Tibial artery (tissue), 4 donors: ENCODE measurements at places on chromosomes 2 and 18.

DNA sequence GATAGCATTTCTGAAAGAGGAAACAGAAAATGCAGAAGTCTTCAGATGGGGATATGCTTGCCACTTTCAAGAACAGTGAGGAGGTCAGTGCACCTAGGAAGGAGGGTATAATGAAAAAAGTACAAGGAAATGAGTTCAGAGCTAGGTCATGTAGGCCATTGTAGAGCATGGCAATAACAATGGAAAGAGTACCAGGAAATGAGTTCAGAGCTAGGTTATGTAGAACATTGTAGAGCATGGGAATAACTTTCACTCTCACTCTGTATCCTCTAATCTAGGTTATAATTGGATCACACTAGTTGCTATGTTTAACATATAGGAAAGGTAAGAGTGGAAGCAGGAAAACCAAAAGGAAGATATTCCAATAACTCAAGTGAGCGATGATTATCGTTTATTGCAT is 12.3 kb downstream of the SCG2 start:
- DNase-seq = no peak

- no peak for DNase-seq
Observed at GRCh38 chr2:111981666-111982065, 73.4 kb upstream of the TMEM87B start.

GRCh38 chr2:128374001-128374710 is 55.5 kb upstream of the HS6ST1 start:
- peak; percentile 63 for DNase-seq

DNA sequence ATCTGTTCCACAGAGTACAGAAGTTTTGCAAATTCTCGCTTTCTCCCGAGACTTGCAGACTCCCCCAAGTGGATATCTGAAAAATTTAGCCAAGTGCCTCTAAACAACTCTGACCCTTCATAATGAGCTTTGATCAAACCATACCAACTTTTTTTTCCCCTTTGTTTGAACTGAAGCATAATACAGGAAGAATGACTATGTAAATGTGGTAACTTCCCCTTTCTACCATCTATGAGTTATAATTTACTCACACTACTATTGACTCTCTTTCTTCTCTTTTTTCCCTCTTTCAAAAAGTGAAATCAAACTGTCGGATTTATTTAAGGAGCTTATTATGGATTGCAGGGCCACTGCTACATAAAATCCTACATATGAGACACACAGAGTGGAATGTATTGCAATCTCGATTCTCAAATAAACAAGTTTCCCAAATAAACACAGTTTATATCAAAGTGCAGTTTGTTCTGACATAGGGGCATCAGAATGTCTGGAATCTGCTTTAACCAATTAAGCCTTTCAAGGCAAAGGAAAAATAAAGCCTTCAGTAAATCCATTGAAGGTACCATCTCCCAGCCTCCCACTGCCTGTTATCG is 1.4 kb upstream of the ZNF804A start:
- DNase-seq = no peak

GRCh38 chr2:56587456-56587855 is 403.7 kb downstream of the CCDC85A start:
- no peak for DNase-seq

- DNase-seq = no peak
Observed at GRCh38 chr2:224924631-224925030, 117.6 kb downstream of the DOCK10 start.
